ENCODE measurements at places on chromosomes 16 and 17. TPM values are rescaled to one million over a fixed set of nuclear protein-coding genes. Genes with fewer than 3 reads are reported as not detected.

The CX3CL1 gene
- 0.09 TPM for total RNA-seq

The SP6 gene
- under 0.01 TPM for total RNA-seq

The ZG16B gene
- 1.3 TPM for total RNA-seq

The TVP23A gene
- not detected for total RNA-seq

The CDC42EP4 gene
- total RNA-seq = 20.9 TPM

The FA2H gene
- total RNA-seq = not detected

The ITGAD gene
- total RNA-seq = not detected

The ABI3 gene
- total RNA-seq = 0.09 TPM

The ATP2A1 gene
- total RNA-seq = 0.28 TPM

The CACNG1 gene
- not detected for total RNA-seq

The SGCA gene
- 0.18 TPM for total RNA-seq

The SPN gene
- under 0.01 TPM for total RNA-seq

The SCIMP gene
- not detected for total RNA-seq

The VMP1 gene
- total RNA-seq = 175 TPM

The PABPN1L gene
- not detected for total RNA-seq

The KRT12 gene
- total RNA-seq = not detected

The CDH8 gene
- total RNA-seq = not detected

The ATP1B2 gene
- total RNA-seq = not detected

The ASB16 gene
- under 0.01 TPM for total RNA-seq

The CDRT15L2 gene
- total RNA-seq = not detected

The RASL10B gene
- total RNA-seq = 7.3 TPM

The CSH2 gene
- not detected for total RNA-seq

The P2RX5 gene
- total RNA-seq = 0.71 TPM

The CAPN15 gene
- total RNA-seq = 10.5 TPM

The MSLN gene
- total RNA-seq = not detected

The CSF3 gene
- 0.37 TPM for total RNA-seq

The PRM1 gene
- total RNA-seq = not detected

The TCAP gene
- total RNA-seq = 0.37 TPM

The MAPT gene
- 0.18 TPM for total RNA-seq

The KRT28 gene
- total RNA-seq = not detected

The MYH1 gene
- total RNA-seq = 0.09 TPM

The CCDC144A gene
- total RNA-seq = 3.5 TPM

The CACNA1G gene
- total RNA-seq = under 0.01 TPM

The SOCS7 gene
- 7.4 TPM for total RNA-seq

The ABCA10 gene
- total RNA-seq = 2.2 TPM

The ZPBP2 gene
- total RNA-seq = not detected

The DNASE1L2 gene
- 0.43 TPM for total RNA-seq

The AANAT gene
- total RNA-seq = not detected

Measured in smooth muscle cell of bladder (primary cell).